ENCODE measurements at places on chromosomes 1 and 21. TPM values are rescaled to one million over a fixed set of nuclear protein-coding genes. Genes with fewer than 3 reads are reported as not detected.
A peak's percentile ranks its signal among the peaks of the same experiment; 100 is the strongest.

GRCh38 chr1:233613252-233614172, at the start of gene KCNK1:
Gene KCNK1, plus strand, starts transcription at chr1:233614106. Its CDS starts 66 bp downstream, at chr1:233614172.
- no peak for DNase-seq

Gene TIE1
- total RNA-seq, result 0.25 TPM

- DNase-seq, result no peak
These were observed 862.8 kb downstream of the KCNT2 start for GRCh38 chr1:195745189-195746010.

DNA sequence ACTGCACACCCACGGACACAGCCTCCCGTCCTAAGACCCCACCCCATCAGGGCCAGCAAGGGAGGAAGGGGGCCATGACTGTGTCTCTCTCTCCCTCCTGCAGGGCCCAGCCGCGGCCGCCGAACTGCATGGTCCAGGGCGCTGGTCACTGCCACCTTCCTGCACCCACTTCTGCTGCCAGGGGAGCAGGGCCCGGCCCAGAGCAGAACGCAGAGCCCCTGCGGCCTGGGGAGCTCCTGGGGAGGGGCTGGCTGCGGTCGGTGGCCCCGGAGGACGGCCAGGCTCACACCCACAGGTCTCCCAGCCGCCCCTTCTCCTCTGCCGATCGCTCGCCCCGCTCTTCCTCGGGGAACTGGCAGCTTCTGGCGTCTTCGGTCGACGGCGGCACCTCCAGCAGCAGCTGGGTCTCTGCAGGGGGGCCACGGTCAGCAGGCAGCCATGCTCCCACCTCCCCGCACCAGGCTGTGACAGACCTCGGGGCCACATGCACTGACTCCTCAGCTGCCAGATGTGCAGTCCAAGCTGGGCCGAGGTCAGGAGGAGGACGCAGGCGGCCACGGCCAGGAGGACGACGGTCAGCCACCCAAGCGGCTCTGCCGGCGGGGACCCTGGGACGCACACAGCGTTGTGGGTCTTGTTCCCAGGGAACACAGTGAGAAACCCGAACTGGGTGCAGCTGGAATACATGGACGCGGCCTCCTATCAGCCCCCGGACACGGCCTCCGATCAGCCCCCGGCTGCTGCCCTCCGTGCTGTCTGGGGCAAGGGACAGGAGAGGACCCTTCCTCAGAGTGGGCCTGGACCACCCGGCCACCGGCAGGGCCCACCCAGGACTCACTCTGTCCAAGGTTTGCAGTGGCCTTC, 2.6 kb downstream of the TNFRSF18 start:
- DNase-seq, result no peak

- no peak for DNase-seq
These were observed 25.4 kb downstream of the FMN2 start for GRCh38 chr1:240116831-240117769.

Gene DMBX1
- total RNA-seq, result not detected

DNA sequence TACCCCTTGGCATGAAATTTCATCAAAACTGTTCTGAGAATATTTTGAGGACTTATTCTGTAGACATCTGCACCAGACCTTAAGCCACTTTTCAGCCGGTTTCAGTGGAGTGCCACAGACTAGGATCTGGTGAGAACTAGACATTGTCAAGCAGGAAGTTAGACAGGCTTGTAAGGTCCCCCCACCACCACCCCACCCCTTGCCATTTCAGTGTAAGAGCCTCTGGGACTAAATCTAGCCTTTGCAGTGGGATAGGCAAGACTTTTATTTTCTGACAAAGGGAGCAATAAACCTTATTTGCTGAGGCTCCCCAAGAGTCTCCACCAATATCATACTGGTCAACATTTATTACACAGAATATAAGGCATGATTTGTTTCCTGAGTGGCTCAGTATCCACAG, 77.9 kb upstream of the EXO1 start:
- DNase-seq, result peak; percentile 11

DNA sequence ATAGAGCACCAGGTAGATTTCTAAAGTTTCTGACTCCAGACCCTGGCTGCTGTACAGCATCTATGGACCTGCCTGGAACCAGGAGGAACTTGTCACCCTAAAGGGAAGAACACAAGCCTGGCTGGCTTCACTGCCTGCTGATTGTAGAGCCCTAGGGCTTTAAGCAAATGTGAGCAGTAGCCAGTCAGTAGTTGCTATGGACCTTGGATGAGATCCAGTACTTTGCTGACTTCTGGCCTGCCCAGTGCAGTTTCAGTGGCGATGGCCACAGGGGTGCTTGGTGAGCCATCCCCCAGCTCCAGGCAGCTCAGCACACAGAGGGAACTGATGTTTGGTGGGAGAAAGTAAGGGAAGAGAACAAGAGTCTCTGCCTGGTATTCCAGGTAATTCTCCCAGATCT, 68.4 kb downstream of the ATP6V1G3 start:
- DNase-seq, result no peak

Data from activated CD8-positive, alpha-beta T cell treated with anti-CD3 and anti-CD28 coated beads for 36 hours (primary cell).